ENCODE measurements at places on chromosomes 1 and 21. TPM values are rescaled to one million over a fixed set of nuclear protein-coding genes. Genes with fewer than 3 reads are reported as not detected.

DNA sequence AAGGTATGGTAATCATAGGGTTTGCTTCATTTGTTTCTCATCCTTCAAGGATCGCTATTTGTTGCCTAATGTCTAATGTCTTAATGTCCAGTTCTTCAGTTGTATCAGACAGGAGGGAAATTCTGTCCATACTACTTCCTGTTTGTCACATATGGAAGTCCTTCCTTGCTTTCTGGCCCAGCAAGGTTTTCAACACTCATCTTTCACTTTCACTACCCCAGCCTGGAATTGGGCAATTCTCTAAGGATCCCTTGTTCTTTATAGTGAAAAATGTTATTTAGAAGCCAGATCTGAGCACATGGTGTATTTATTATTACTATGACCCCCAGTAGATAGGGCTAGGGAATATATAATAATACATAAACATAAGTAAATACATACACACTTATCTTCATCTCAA lies 50.6 kb upstream of the SLC35A3 start:
- H3K27ac ChIP-seq, result no peak overlapping the region
- H3K36me3 ChIP-seq, result peaks cover 12% of the 10 kb centered on the region
- no peak for DNase-seq
- no peak overlapping the region for H3K4me3 ChIP-seq
- no peaks in the 10 kb centered on the region for H3K27me3 ChIP-seq

GRCh38 chr1:209155546-209155945 lies 428.0 kb upstream of the CAMK1G start:
- H3K36me3 ChIP-seq, result no peaks in the 10 kb centered on the region
- no peak overlapping the region for H3K4me3 ChIP-seq
- H3K27me3 ChIP-seq, result no peaks in the 10 kb centered on the region
- no peak overlapping the region for H3K27ac ChIP-seq
- H3K4me1 ChIP-seq, result no peaks in the 10 kb centered on the region
- DNase-seq, result no peak

Gene GJA4
- not detected for total RNA-seq

DNA sequence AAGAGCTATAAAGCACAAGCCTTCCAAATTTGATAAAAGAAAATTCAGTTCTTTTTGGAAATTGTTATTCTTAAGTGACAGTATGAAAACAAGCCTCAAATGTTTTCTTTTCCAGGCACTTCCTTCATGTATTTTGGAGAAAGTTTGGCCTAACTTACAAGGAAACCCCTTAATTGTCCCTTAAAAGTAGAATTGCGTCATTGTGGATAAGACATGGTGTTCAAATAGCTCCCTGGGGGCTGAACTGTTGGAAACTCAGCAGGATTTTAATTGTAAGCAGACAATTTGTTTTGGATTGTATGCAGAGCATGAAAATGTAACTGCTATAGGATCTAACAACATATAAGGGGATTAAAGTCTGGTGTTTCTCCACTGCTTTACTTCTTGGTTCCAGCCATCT lies 35.4 kb upstream of the FGGY start:
- no peaks in the 10 kb centered on the region for H3K36me3 ChIP-seq
- H3K4me1 ChIP-seq, result no peaks in the 10 kb centered on the region
- no peak for DNase-seq
- peaks cover 8% of the 10 kb centered on the region for H3K27me3 ChIP-seq

GRCh38 chr1:41466146-41466545 lies 18.3 kb downstream of the EDN2 start:
- H3K4me1 ChIP-seq, result no peaks in the 10 kb centered on the region
- DNase-seq, result no peak
- no peaks in the 10 kb centered on the region for H3K36me3 ChIP-seq
- no peak overlapping the region for H3K27ac ChIP-seq
- H3K4me3 ChIP-seq, result no peak overlapping the region

Measured in activated CD4-positive, alpha-beta T cell treated with anti-CD3 and anti-CD28 coated beads, Interleukin-2, amount 10 ng/mL, durations not matched to agents 24 days and 14 days (primary cell).